ENCODE measurements at places on chromosomes 7 and 10. TPM values are rescaled to one million over a fixed set of nuclear protein-coding genes. Genes with fewer than 3 reads are reported as not detected.
A peak's percentile ranks its signal among the peaks of the same experiment; 100 is the strongest.

EVX1 gene
- total RNA-seq: not detected

TPK1 gene
- 8.0 TPM for total RNA-seq

PAX4 gene
- not detected for total RNA-seq

PCDH15 gene
- 36.2 TPM for total RNA-seq

OR13A1 gene
- total RNA-seq: 0.45 TPM

OR2A5 gene
- not detected for total RNA-seq

SCART1 gene
- 2.5 TPM for total RNA-seq

ASB10 gene
- not detected for total RNA-seq

DNA sequence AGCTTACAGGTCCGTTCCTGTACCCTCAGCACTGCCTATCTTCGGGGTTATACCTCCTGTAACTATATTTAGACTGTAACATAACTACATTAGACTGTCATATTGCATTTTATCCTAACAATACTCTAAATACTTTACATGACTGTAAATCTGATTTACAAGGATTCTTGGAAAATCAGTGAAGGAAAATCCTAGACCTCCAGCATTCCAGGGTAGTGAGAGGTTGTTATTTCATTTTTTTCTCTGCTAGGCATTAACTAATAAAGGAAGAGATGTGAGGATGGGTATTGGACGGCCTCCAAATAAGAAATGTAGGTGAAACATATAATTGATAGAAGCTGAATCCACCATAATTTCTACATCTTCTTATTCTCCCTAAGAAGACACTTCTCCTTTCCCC, 569.4 kb downstream of the CALN1 start:
- DNase-seq: no peak

DNA sequence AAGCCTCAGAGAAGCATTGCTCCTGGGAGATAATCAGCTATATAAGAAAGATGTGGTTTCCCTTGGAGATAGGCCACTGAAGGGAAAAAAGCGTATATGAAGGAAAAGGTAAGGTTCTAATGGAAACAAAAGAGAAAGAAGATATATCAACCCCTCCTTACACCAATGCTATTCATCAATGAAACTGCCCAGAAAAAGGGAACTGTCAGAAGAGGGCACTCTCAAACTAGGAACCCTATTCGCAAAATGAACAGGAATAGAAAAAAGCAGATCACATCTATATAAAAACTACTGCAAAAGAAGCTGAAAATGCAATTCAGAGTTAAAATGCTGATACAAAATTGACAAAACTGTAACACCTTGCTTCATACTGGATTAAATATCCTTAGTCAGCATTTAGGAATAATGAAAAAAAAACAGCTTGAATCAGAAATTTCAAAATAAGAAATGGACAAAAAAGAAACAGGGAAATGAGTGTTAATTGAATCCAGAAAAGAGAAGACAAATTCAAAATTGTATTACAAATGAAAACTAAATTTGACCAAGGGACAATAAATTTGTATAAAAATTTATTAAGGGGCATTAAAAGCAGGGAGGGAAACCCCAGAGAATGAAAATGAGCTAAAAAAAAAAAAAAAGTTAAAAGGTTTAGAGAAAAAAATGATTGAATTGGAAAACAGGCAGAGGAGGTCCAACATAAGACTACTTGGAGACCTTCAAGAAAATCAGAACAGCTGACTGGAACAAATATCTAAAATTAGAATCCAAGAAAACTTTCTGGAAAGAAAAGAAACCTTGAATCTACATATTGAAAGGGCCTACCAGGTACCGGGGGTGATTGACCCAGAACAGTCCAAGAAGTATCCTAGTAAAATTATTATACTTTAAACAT, 17.9 kb downstream of the NHLRC2 start:
- no peak for DNase-seq

DNA sequence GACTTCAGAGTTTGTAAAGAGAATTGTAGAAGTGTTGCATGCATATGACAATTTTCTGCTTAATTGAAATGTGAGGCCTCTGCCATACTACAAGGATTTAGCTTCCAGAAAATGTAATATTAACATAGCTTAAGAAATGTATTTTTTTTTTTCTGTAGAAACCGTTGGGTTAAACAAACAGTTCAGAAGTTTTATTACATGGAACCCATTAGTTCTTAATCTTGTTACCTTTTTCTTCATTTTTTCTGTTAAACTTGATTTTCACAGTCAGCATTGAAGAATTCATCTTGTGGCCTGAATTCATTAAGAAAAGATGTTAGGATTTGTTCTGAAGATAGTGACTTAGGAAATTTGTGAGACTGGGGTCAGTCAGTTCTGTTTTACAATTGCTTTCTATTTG, 4.9 kb downstream of the PTEN start:
- DNase-seq: no peak

DNA sequence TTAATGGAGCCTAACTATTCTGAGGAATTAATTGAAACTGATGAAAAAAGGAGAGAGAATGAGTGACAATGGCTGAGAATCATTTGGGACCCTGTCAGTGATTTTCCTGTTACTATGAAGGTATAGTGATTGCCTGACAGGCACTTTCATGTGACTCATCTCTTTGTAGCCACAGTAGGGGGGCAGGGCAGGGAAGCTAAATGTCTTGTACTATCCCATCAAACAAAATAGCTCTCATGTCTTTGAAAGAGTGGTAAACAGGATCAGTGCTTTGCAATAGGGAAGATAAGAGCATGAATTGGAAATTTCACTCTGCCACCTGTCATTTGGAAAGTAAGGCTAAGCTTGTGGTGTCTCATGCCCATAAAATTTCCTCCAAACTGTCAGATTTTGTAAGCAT, 94.5 kb upstream of the GSDME start:
- no peak for DNase-seq

- DNase-seq: no peak
Measured at GRCh38 chr7:66847879-66848790, 72.9 kb upstream of the TMEM248 start.

GRCh38 chr10:112951359-112952281, 1.6 kb downstream of the TCF7L2 start:
- DNase-seq: no peak

DNA sequence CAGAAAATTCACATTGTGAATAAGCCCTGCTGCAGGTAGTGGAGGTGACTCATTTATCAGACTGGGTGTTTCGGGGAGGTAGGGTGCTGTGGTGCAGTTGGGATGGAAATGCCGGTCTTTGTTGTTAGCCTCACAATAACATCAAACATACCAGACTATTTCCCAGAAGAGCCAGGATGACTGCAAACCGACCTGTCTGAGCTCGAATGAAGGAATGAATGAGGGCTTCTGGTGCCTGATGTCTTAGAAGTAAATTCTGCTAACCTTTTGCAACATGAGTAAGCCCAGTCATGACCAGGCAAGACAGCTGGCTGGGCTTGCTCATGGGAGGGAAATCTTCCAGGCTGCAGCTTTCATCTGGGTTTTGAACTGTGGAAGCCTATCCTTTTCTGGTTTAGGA, 2.4 kb upstream of the VDAC2 start:
- DNase-seq: no peak

DNA sequence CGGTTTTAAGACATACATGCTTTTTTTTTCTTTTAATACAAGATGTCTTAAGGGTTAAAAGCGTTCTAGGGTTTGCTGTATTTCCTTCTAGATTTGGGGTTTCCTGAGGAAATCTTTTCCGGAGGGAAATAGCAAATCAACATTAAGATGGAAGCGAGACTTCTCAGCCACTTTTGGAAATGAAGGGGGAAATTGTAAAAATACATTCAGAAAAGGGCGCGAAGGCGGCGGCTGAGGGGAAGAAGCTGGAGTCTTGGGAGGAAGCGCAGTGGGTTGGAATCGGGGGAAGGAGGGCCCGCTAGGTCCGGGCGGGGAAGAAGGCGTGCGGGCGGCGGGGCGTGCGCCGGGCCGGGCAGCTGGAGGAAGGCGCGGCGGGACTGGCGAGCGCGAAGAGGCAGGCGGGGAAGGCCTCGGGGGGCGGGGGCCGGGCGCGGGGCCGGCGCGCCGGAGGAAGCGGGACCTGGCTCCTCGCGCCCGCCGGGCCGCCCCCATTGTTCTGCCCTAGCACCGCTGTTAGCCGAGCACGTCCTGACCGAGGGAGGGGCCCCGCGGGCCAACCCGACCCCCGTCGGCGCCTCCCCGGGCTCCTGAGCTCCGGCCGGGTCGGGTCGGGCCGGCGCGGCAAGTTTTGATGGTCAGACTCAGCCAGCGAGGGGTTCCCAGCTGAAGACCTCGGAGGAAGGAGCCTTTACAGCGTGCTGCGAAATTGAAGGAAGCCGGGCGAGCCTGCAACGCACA, 1.5 kb upstream of the SKIDA1 start:
- peak; percentile 50 for DNase-seq

DNA sequence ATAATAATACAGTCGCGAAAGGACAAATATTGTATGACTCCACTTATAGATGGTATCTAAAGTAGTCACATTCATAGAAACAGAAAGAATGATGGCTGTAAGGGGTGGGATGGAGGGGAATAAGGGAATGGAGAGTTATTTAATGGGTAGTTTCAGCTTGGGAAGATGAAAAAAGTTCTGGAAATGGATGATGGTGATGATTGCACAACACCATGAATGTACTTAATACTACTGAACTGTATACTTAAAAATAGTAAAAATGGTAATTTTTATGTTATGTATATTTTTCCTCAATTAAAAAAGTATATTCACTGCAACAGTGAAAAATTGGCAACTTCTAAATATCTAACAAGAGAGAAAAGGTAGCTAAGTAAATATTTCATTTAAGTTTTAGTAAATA, 265.8 kb downstream of the EXOC4 start:
- no peak for DNase-seq

DNA sequence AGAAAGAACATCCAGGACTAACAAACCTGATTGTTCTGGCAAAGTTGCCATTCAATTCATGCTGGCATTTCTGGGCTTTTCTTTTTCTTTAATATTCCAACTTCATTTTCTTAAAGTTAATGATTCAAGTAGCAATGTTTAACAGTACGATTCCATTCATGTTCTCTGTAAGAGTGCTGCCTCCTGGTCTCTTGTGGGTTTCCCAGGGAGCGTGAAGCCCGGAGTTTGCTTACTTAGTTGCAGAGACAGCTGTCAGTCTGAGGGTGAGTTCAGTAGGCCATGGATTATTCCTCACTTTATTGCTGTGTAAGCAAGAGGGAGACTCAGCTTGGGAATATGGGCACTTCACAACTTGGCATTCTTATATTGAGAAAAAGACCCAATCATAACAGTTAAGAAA, 142.2 kb downstream of the TWIST1 start:
- DNase-seq: no peak

DNA sequence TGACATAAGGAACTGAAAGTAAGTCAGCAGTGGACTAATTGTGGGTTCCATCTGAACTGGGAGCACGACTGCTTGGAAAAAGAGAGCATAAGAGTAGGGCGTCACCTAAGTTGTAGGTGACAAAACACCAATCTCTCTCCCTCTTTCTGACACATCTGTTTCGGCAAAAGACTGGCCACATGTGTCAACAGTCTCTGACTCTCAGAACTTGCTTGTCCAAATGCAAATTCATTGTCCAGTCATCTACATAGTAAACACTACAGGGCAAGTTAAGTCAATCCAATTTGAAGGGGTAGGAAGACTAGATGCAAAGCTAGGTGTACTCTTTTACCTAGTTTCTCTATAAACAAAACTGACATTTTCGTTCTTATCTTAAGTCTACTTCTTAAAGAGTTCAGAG, 87.7 kb downstream of the ZNF438 start:
- no peak for DNase-seq

GRCh38 chr10:71280825-71281224, 38.2 kb upstream of the SLC29A3 start:
- DNase-seq: no peak

- no peak for DNase-seq
Measured at GRCh38 chr7:146296028-146296427, 179.4 kb downstream of the CNTNAP2 start.

GRCh38 chr7:46695051-46695708, 774.1 kb upstream of the IGFBP3 start:
- no peak for DNase-seq

- no peak for DNase-seq
Measured at GRCh38 chr10:117419921-117420320, 44.7 kb upstream of the PDZD8 start.

DNA sequence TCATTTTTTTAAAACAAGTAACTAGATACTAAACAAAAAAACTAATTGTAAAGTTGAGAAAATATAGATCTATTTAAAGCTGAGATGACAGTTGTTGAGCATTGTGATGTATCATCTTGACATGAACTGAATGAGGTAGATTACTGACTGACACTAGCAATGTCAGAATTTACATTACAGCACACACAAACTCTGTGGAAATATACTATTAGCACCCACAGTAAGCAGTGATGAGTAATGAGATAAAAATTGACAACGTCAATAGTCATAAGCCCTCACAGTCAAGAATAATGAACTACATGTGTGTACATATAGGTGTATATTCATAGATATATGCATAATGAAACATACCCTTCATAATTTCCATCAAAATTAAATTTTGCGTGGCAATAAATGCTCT, 368.4 kb downstream of the TFEC start:
- DNase-seq: no peak
